ENCODE measurements at places on chromosomes 16 and 17.

- no peak for DNase-seq
Observed at GRCh38 chr17:34755981-34756636, 176.7 kb downstream of the TMEM132E start.

GRCh38 chr16:11306997-11307638 is 26.0 kb upstream of the PRM1 start:
- no peak for DNase-seq

DNA sequence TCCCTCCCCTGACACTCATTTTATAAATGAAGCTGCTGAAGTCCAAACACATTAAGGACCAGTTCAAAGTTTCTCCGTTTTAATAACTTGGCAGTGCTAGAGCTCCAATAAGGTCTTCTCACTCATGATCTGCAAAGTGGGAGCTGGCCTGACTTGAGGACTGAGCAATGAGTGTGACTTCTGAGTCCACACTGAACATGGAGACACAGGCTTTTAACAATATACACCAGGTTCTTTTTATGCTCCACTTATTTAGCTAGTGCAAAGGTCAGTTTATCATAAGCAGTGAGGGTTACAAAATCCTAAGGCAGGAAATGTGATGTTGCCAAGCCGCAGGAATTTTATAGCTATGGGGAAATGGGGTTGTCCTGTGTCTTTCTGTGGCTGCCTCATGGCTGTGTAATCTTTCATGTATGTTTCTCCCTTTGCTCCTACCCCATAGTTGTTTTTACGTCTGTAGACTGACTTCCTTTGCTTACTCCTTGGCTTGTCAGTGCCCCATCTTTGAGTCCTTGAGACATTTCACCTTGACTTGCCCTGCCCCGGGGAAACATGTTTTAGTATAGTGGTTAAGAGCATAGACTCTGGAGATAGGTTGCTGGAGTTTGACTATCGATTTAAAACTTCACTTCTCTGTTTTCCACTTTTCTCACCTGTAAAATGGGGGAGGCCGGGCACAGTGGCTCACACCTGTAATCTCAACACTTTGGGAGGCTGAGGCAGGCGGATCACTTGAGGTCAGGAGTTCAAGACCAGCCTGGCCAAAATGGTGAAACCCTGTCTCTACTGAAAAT is 12.2 kb upstream of the MMD start:
- no peak for DNase-seq

DNA sequence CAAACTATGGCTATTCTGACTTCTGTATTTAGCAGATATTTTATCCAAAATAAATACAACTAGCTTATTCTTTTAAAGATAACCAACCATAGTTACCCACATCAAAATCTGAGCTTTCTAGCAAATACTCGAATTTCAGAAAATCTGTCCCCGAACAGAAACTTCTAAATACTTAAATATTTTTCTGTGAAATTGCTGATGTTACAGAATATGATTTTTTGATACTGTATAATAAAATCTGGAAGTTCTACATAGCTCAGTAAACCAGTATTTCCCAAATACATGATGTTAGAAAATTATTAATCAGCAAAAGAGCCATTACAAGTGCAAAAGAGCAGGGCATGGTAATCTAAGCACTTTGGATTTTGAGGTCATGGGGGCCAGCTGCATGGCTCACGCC is 114.9 kb downstream of the CDH8 start:
- no peak for DNase-seq

DNA sequence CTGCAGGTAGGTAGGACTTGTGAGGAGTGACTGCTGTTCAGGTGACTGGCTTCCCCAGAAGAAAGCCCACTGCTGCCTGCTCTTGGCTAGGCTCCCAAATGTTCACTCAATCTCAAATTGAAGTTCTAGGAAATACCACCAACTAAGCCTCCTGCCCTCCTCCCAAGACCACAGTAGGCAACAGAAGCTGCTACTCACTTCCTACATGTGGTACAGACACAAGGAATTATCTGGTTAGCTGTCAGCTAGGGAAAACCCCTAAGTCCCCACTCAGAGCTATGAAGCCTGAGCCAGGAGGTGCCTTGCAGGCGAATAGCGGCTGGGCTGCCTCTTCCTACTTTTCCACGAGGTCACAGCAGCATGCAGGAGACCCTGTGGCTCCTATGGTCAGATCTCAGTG is 4.9 kb downstream of the FBXO39 start:
- no peak for DNase-seq

DNA sequence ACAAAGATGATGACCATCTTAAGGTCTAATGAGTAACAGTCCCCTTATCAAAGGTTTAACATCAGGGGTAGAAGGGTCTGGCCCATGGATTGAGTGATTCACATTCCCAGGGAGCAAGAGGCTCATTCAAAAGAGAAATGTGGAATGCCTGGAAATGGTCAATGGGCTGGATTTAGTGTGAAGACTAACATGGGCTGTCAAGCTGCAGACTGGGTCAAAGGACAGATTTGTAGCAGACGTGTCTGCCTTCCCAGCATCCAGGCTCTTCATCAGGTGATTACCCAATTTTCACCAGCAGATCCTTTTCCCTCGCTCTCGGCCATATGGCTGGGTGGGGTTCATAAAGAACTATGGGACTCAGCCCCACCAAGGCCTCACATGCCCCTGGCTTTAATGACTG is 26.8 kb downstream of the DCUN1D3 start:
- DNase-seq: no peak

DNA sequence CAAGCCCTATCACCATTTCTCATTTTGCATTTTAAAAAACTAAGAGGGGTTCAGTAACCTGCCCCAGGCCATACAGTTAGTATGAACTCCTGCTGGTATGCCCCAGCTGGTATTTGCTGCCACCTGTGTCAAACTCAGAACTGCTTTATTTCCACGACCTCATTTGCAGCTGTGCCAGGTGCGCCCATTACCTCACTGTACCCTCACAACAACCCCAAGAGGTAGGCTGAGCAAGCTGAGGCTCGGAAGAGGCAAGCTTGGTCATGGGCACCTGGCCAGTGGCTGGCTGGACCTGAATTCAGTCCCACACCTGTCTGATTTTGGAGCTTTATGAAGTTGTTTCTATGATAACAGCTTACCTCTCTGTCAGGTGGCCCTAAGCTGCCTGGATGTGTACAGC is 7.6 kb downstream of the EPN2 start:
- no peak for DNase-seq

GRCh38 chr17:42720996-42721583 is 23.8 kb downstream of the EZH1 start:
- DNase-seq: peak; percentile 83

GRCh38 chr17:64345689-64346376 is 44.8 kb downstream of the PECAM1 start:
- DNase-seq: no peak

DNA sequence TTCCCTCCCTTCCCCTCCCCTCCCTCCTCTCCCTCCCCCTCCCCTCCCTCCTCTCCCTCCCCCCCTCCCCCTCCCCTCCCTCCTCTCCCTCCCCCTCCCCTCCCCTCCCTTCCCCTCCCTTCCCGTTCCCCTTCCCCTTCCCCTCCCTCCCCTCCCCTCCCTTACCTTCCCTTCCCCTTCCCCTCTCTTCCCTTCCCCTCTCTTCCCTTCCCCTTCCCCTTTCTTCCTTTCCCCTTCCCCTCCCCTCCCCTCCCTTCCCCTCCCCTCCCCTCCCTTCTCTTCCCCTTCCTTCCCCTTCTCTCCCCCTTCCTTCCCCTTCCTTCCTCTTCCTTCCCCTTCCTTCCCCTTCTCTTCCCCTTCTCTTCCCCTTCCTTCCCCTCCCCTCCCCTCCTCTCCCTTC is 61.1 kb downstream of the EMP2 start:
- no peak for DNase-seq

GRCh38 chr17:57420734-57421717 is 164.7 kb downstream of the MSI2 start:
- peak; percentile 92 for DNase-seq

- DNase-seq: no peak
Observed at GRCh38 chr16:15033309-15033707, 22.6 kb downstream of the NTAN1 start.

DNA sequence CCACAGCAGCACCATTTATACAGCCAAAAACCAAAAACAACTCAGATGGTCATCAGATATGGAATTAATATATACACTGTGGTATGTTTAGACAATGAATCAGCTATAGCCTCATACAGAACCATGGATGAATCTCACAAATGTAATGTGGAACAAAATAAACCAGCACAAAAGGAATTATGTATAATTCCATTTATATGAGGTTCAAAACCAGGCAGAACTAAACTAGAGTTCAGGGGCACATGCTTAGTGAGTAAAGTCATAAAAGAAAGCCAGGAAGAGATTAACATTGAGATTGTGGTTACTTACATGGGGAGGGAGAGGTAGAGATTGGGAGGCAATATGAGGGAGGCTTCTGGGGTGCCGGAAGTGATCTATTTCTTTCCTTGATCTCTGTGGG is 231.1 kb downstream of the COPRS start:
- no peak for DNase-seq

- no peak for DNase-seq
Observed at GRCh38 chr17:8964801-8965393, 610 bp downstream of the PIK3R5 start.

DNA sequence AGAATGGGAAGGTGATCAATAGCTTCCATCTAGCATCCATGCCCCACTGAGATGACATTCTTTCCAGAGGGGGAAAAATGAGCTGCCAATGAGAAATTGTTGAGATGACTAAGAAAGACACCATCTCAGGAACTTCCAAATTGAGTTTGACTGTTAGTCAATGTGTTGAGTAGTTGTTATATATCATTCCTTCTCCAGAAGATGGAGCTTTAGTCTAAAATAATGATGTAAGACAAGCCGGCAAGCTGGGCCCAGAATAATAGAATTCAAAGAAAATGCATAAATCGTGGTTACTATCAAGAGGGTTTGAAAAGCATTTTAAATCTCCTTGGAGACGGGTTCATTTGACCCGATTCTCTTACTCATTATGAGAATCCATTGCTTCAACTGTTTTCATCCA is 71.0 kb upstream of the ATF7IP2 start:
- peak; percentile 75 for DNase-seq

GRCh38 chr16:10738231-10739077 is 5.2 kb upstream of the NUBP1 start:
- peak; percentile 50 for DNase-seq

DNA sequence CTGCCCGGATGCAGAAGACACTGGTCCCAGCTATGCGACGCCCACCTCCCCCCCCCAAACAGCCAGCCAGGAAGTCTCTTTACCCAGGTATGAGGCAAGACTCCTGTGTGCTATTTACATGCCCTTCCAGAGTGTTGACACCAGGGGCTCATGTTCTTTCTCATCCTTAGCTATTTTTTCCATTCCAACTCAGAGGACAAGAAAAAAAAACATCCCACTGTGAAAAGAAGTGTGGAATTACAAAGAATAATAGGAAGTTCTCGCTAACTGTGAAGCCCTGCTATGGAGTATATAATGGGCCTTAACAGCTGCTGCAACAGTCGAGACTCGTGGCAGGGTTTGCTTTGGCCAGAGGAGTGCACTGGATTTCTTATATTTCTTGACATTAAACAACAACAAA is 584.9 kb downstream of the CDH13 start:
- DNase-seq: no peak

- no peak for DNase-seq
Observed at GRCh38 chr17:16962804-16963203, 9.1 kb downstream of the TNFRSF13B start.

DNA sequence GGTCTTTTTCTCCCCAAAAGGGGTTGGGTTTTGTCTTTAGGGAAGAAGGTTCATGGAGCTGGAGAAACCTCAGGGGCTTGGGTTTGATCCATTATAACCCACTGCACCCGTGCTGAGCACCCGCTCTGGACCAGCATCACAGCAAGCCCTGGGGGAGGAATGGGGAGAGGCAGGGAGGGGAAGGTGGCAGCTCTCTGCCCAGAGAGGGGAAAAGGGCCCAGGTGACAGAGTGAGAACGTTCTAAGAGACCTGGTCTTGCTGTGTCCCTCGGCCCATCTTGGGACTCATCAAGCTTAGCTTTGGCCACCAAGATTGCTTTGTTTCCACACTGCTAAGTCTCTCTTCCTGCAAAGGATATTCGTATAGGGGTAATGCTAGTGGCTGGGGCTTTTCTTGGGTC is 38.2 kb upstream of the TAC4 start:
- DNase-seq: no peak

- DNase-seq: peak; percentile 46
Observed at GRCh38 chr17:51434434-51435170, 174.3 kb downstream of the UTP18 start.

DNA sequence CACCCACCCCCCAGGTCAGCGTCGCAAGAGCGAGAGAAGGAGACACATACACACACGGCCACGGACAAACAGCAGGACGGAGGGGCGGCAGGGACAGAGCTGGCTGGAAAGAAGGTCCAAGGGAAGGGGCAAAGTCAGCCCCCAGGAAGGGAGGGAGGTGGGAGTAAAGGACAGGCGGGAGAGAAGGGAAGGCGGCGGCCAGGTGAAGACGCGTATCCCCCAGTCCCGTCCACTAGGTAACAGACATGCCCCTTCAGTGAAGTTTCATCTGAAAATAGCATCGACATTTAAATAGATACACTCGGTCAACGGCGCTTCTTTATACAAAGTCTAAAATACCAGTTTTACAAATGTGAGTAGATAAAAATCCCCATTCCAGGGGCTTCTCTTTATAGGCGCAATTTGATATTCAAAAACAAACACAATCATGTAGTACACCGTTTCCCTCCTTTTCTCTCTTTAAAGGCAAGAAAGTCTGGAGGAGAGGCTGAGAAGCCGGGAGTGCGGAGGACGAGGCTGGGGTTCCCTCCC is 4.5 kb downstream of the CBX8 start:
- DNase-seq: no peak

DNA sequence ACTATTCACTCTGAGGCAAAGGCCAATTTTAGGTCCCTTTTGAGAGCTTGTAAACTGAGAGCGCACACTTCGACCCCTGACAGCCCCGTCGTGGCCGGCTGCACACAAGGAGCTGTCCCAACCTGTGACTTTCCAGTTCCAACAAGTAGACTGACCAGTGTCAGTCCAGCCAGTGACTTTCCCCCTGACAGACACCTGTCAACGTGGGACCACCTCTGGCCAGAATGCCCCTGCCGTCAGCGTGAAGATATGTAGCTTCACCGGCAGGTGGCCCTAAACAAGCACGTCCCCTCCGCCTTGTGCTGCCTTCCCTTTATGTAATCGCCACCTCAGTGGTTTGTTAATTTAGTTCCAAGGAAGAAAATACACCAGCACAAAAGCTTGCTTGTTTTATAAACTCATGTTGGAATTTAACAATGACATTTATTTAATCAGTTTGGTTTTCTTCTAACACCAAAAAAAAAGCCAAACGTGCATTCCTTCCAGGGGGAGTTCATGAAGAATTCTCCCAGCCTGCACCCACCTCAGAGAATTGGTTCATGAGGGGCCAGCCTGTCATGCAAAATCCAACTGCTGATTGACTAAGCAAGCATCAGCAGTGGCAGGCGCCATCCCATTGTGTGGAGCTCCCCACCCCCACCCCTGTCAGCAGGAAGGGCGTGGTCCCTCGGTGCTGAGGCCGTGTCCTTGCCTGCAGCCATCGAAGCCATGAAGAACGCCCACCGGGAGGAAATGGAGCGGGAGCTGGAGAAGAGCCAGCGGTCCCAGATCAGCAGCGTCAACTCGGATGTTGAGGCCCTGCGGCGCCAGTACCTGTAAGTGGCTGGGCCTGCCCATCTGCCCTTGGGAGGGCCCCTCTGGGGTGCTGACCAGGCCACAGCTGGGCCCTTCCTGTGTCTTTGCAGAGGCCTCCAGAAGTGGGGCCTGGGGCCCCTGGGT is 33.9 kb downstream of the PLD6 start:
- DNase-seq: no peak

GRCh38 chr17:41212524-41213169 is 13.8 kb upstream of the KRTAP9-2 start:
- no peak for DNase-seq

All from hematopoietic multipotent progenitor cell treated with erythropoietin and hydrocortisone succinate and interleukin-3 and kit ligand, for 8 days (in vitro differentiated cells).